ENCODE measurements at places on chromosomes 1 and 21.

DNA sequence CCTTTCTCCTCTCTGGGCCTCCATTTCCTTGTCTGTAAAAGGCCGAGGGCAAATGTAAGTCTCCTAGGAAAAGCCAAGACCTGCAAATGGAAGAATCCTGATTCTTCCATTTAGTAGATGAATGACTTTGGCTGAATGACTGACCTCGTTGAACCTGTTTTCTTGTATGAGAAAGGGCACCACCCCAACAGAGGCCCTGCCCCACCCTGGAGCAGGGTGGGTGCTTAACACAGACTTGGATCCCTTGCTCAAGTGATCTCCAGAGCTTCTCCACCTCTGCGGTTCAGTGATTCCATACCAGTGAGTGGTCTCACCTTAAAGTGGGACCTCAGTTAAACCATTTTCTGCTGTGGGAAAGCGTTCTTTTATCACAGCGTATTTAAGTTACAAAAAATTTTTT, 39.0 kb upstream of the GUCA2B start:
- no peak for DNase-seq

DNA sequence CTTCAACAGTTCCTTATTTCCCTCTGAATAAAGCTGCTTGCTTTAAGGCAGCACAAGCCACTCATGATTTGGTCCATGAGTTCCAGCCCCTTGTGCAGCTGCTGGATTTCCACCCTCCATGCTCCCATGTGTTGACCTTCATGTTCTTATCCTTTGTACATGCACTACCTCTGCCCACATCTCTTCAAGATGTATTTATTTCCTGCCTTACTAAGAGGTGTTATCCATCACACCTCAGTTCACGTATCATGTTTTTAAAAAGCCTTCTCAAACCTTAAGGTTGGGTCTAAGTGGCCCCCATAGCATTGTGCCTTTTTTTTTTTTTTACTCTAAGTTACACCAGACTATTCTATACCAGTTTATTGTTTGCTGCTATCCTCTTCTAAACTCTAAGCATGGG, 107.7 kb downstream of the SIPA1L2 start:
- DNase-seq = no peak

- no peak for DNase-seq
These were observed 20.4 kb upstream of the SDE2 start for GRCh38 chr1:226019572-226019971.

DNA sequence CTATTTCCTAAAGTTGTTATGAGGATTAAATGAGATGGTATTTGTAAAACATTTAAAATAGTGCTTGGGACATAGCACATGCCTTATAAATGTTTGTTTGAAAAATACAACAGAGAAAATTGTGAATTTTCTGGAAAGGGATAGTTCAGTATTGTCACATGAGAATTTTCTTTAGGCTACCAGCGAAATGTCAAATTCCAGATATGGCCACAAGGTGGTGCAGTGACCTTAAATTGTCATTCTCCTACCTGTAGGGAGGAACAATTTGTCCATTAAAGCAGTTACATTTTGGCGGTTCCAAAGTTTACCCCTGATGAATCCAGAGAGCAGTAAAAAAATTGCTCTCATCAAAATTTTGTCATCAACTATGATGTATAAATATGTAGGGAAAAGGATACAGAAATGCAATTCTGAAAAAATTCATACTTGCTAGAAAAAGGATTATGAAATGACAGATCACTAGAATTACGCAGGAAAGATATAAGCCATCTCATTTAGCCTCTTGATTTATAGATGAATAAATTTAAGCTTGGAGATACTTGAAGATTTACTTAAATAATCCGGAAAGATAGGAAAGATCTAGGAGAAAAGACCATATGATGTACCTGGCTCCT, 50.2 kb upstream of the TSHB start:
- peak; percentile 14 for DNase-seq

GRCh38 chr1:70443739-70444138, 32.7 kb downstream of the CTH start:
- no peak for DNase-seq

DNA sequence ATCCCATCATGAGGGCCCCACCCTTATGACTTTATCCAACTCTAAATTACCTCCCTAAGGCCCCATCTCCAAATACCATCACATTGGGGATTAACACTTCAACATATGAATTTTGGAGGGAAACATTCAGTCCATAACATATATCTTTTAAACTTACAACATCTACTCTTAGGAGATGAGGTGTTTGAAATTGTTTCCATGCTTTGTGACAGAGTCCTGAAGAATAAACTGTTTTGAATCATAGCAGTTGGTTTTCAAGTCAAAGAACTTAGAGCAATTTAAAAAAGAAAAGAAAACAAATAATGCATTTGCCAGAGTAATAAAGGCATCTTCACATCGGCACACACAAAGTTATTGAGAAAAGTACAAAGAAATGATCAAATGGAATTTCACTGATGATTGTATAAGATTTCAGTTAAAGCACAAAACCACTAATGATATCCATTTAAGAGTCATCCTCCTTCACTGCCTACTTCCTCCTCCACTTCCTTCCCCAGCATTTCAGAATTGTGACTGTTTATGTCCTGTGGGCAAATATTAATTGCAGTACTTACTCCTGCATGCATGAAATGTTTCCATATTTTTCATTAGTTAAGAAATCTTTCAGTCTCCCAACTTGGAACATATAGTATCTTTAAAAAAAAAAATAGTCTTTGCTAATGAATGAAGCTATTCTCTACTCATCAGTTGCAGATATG, 202.0 kb downstream of the LRRC40 start:
- DNase-seq = no peak

DNA sequence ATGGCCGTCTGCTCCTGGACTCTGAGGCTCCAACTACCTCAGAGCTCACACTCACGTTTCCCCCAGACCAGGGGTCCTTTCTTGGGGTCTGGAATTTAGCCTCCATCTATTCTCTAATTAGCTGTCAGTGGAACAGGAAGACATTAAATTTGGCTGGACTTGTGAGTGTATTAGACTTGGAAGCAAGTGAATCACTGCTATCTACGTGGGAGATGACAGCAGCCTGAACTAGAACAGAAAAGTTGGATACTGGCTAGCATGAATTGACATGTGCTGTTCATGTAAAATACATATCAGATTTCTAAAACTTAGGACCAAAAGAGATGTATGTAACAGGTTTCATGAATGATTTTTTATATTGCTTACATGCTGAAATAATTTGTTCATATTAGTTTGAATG, 28.0 kb downstream of the TAF5L start:
- no peak for DNase-seq

DNA sequence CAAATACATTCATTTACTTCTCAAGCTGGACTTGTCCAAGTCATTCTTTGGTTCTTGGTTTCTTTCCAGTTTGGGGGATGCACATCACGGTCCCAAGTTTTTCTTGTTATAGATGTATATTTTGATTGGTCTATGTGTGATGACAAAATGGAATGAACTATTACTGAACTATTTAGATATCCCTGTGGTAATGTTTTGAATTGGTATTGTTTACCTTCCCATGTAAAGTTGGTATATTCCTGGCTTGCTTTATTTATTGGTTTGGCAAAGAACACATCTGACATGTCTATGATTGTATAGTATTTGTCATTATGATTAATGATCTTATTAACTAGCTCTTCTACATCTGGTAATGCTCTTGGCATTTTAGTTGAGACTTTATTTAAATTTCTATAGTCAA, 22.4 kb upstream of the ZNF692 start:
- DNase-seq = no peak

DNA sequence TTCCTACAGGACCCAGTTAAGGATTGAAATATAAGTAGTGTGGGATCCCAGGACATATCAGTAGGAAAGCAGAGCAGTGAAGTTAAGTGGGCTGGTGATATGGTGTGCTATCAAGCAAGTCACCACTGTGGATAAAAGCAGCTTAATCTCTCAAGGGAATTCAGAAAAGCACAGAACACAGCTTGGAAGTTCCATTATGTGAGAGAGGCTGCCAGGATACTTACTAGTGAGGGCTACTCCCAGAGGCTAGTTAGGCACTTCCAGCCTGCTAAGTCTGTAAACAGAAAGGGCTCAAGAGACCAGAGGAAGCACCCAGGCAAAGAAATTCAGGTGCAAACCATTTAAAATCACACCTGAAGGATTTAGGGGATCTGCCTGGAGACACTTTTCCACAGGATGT, 18.8 kb upstream of the GRIK1 start:
- no peak for DNase-seq

GRCh38 chr1:104064399-104064798, 314.7 kb downstream of the AMY1C start:
- no peak for DNase-seq

- no peak for DNase-seq
These were observed 35.7 kb downstream of the EDN2 start for GRCh38 chr1:41448821-41449220.

DNA sequence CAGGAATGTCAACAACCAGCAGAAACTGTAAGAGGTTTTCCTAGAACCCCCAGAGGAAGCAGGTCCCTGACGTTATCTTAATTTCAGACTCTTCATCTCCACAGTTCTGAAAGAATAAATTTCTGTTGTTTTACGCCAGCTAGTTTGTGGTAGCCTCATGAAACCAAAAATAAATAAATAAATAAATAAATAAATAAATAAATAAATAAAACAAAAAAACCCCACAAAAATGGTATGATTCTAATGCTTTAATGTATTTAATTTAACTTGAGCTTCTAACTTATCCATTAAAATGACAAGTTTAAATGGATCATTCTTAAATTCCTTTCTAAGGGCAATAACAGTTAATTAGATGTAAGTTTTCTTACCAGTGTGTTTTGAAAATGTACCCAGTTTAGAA, 293.8 kb upstream of the ADAMTS5 start:
- no peak for DNase-seq

GRCh38 chr1:163823017-163823416, 501.3 kb downstream of the NUF2 start:
- no peak for DNase-seq

DNA sequence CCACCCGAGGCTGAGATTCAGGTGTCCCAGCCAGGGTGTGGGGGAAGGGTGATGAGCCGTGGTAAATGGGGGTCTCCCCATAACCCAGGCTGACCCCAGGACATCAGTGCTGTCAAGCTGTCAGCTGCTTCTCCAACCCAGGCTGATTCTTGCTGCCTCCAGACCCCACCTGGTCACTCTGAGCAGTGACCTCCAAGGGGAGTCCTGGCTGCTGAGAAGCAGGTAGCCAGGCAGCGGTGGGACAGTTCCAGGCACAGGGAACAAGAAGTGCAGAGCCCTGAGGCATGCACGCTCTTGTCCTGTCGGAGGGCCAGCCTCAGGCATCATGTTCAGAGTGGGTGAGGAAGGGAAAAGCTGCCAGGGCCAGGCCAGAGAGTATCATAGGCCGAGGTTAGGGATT, 1.1 kb downstream of the ESPN start:
- DNase-seq = no peak

- DNase-seq = no peak
These were observed 6.7 kb downstream of the PIK3CD start for GRCh38 chr1:9658199-9658598.

- no peak for DNase-seq
These were observed 10.1 kb downstream of the TADA1 start for GRCh38 chr1:166865926-166866325.

GRCh38 chr1:64829411-64830029, 84.6 kb downstream of the RAVER2 start:
- DNase-seq = no peak

GRCh38 chr21:41180752-41181151, 12.8 kb downstream of the BACE2 start:
- DNase-seq = no peak

DNA sequence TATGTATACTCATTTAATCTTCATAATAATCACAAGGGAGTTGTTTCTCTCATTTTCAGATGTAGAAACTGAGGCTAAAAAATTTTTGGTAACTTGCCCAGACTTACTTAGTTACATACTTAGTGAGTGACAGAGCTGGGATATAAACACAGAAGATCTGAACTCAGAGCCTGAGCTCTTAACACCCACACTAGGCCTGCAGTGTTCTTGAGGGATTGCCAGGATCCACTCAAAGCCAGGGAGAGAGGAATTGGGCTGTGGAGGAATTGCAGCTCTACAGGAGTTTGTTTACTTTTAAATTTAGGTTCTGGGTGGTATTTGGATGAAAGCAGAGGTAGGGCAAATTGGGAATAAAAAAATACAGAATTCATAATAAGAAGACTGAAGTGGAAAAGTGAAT, 515.1 kb upstream of the PLXNA2 start:
- DNase-seq = no peak

- DNase-seq = no peak
These were observed 215.3 kb downstream of the BRINP2 start for GRCh38 chr1:177385760-177386698.

GRCh38 chr1:231418741-231419107, 3.4 kb downstream of the EGLN1 start:
- DNase-seq = no peak

GRCh38 chr1:89609781-89610456, 23.0 kb upstream of the LRRC8C start:
- DNase-seq = peak; percentile 64

- DNase-seq = no peak
These were observed 110.2 kb upstream of the L1TD1 start for GRCh38 chr1:62084310-62084890.

DNA sequence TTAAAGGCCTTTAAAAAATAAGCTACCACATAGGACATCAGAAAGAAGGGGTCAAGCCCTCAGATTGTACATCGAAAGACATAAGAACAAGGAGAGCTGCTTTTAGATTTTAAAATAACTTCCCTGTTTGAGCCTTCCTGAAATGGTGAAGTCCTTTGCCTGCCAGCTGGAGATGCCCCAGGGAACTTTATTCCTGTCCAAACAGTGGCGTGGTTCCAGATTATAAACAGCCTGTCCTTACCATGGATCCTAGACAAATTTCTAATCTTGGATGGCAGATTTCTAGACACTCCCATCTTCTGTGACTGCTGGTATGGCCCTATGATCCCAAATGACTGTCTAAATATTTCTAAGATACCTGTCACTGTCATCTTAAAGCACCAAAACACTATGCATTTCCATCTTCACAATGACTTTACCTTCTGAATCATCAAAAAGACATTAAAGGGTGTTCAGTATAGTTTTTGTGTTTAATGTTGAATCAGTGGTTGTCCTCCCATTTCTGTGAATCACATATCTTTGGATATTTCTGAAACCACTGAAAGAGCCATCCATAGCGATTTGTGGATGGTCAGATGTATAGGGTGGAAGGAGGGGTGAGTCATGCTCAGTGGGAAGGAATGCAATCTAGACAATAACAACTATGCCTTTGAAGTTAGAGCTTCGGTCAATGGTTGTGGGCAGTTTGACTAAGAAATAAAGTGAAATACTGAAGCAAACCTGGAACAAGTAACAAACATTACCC, 23.2 kb downstream of the ILDR2 start:
- DNase-seq = peak; percentile 55

DNA sequence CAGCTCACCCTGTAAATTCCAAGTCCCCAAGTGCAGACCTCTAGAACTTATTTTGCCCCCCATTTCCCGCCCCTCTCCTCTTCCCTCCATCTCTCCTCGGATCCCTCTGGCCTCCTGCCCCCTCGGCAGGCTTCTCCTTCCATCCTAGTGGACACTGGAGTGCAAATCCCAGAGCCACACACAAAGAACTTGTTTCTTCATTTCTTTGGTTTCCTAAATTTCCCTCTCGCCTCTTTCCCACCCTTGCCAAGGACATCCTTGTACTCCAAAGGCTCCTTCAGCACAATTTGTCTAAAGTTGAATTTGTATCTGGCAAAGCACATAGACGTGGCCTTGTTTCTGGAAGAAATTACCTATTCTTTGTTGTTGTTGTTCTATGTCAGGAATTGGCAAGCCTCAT, 17.5 kb downstream of the UMODL1 start:
- DNase-seq = no peak
